Kidney glomerular epithelial cell (primary cell): ENCODE measurements at places on chromosomes 7 and 10.

DNA sequence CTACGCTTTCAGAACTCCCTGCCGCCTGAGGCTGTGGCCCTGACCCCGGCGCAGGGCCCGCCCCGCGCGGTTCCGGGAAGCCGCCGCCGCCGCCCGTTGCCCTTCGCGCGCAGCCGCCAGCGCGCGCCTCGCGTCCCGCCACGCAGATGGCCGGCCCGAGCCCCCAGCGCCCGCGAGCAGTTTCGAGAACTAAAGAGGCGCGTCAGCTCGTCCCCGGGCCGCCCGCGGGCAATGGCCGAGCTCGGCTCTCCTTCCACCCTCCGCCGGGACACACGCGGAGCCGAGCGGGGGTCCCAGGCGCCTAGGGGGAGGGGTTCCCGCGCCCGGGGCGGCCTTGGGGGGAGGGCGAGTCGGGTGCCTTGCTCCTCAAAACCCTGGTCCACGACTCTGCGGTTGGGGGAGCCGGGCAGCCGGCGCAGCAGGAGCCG lies 1.8 kb downstream of the HNRNPF start:
- no peak for DNase-seq

DNA sequence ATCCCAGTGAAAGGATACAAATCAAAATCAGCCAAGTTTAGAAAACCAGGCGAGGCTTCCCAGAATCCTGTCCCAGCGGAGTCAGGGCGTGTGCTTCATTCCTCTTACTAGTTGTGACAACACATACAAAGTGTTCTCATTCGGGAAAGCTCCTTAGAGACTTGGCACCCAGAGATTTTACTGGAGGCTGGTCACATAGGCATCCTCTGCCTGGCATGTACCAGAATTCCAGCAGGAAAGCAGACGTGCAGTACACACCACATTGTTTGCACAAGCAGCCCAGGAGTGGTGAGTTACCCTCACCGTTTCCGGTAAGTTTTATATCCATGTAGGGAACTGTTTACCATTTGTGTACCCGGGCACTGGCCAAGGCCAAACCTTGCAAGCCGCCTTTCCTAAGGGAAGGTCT lies 34.9 kb downstream of the MMRN2 start:
- no peak for DNase-seq

GRCh38 chr7:82501346-82501745 lies 57.8 kb upstream of the CACNA2D1 start:
- no peak for DNase-seq

- peak; percentile 71 for DNase-seq
Measured at GRCh38 chr10:51269821-51270220, 195.5 kb downstream of the PRKG1 start.

GRCh38 chr7:51142741-51143385 lies 173.7 kb downstream of the COBL start:
- DNase-seq = no peak
